Renal pelvis (tissue), 12 donors: ENCODE measurements at places on chromosomes 6 and 20. TPM values are rescaled to one million over a fixed set of nuclear protein-coding genes. Genes with fewer than 3 reads are reported as not detected.

- DNase-seq: peak; percentile 69
Measured at GRCh38 chr20:47317127-47317895, 39.2 kb downstream of the ZMYND8 start.

DNA sequence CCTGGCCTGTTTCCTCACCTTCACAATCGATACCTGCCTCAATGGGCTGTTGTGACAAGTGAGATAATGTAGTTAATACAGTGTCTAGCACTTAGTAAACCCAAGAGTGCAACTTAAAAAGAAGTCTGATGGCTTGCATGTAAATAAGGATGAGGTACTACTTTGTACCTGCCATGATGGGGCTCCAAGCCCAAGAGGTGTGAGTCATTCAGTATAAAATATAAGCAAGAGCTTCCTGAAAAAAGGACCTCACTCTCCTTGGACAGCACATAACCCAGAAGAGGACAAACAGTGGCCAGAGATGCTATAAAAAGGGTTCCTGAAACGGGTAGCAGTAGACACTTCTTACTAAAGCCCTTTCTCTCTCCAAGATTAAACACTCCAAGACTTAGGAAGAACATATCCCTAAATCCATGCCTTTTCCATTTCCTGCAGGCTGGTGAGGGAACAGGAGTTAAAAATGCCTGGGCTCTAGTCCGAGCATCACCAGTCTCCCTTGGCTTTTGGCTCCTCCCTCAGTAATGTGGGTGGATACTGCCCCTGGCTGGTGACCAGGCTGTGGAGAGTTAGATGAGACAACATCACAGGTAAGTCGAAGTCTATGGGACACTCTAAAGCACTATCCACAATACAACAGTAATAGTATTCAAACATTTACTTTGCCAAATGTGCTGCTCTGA is 4.3 kb downstream of the UBE2V1 start:
- no peak for DNase-seq

DNA sequence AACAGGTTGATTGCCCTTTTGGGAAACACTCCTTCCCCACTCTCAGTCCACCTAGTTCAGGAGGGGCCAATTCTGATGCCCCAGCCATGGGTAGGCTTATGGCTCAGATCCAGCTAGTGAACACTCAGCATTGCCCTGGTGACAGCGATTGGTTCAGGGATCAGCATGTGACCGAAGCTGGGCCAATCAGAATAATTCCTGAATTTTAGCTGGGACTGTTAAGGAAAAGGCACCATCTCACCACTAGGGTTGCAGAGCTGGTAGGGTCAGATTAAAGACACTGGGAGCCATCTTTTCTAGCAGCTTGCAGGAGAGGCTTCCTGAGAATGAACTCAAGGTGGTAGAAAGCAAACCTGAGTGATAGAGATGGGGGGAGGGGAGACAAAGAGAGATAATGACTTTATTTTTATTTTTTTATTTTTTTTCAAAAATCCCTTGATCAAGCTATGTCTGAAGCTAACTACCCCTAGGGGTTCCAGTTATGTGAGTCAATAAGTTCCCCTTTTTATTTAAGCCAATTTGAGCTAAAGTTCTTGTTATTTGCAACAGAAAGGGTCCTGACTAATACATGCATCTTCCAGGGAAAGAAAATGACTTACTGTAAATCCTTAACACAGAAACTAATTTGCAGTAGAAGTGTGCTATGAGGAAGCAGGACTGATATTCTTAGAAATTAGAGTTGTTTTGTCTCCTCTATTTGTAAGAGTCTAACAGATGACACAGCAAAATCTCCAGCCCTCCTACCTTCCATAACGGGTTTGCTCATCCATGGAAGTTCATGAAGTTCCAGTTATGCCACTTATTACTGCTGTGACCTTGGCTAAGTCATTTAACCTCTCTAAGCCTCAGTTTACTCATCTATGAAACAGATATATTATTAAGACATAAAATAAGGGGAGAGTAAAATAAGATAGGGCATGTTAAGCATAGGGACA is 44.7 kb downstream of the EYA2 start:
- DNase-seq: no peak

DNA sequence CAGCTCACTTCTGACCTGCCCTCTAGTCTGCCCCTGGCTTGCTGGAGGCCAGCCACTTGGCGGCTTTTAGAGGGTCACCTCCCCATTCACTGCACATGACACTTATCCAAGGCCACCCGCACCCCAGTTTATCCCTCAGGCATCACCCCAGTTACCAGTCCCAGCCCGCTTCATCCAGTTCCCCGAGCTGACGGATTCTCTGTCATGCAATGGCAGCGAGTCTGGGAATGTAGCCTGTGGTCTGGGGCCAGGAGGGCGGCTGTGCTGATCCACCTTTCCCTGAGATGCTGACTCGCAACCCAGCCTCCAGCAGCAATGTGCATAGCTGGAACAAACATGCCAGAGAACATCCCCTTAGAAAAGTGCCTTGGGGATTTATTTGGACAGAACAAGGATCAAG is 25.8 kb downstream of the SYNDIG1 start:
- no peak for DNase-seq

DNA sequence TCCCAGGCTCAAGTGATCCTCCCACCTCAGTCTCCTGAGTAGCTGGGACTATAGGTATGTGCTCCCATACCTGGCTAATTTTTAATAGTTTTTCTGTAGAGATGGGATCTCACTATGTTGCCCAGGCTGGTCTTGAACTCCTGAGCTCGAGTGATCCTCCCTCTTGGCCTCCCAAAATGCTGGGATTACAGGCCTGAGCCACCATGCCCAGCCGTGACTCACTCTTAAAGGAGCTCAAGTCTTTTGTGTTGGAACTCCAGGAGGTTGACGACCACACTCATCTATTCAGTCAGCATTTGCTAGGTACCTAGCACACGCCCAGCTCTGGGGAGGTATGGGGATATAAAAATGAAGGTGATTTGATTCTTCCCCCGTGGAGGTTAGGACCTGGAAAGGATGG is 62.8 kb downstream of the UTRN start:
- DNase-seq: no peak

- DNase-seq: no peak
Measured at GRCh38 chr20:22944062-22944461, 91.0 kb upstream of the SSTR4 start.

DNA sequence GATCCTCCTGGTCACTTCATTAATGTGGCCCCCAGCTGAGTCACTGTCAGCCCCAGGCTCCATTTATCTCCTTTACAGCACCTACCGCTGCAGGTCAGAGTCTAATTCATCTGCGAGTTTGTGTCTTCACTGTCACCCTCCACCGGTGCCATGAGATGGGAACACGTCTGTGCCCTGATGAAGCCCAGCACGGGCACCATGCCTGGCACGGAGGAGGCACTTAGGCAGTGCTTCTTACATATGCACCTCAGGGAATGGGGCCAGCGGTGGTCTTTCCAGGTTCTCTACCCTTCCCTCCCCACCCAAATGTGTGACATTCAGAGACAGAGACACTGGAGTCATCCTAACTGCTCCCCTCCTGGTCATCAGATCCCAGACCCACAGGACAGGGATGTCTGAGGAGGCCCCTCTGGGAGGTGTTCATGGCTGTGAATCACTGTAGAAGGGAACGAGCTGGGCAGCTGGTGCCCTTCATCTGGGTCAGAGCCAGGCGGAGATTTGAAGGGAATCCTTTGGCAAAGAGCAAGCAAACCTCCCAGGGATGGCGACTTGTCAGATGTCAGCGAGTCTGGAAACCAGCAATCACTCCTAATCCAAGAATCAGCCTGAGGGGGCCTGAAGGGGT is 364.6 kb downstream of the PREX1 start:
- DNase-seq: no peak

DNA sequence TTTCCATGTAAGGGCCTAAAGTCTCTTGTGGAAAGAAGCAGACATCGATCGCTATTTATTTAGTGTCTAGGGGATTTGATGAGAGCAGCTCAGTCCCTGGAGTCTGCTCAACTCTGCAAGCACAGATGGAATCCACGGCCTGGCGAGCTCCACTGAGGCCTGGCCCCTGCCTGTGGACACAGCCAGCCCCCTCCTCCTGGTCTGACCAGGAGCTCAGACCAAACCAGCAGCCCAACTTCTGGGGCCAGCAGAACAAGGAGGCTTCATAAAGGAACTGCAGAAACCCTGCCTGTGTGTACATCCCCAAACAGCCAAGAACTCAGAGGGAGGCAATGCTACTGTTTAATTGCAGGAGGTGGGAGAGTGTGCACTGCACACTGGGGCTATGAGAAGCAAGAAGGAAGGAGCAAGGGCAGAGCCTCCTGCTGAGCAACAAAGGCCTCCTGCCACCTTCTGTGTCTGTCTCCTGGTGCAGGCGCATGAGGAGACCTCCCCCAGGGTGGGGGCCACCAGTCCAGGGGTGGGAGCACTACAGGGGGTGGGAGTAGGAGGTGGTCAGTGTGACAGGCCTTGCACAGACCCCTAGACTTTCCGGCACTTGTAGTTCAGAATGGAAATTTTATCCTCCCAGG is 3.8 kb downstream of the CST5 start:
- no peak for DNase-seq

- no peak for DNase-seq
Measured at GRCh38 chr6:48280035-48280620, 169.1 kb upstream of the PTCHD4 start.

GRCh38 chr6:42363926-42364849 is 87.5 kb downstream of the TRERF1 start:
- no peak for DNase-seq

- no peak for DNase-seq
Measured at GRCh38 chr20:50510706-50511542, 741 bp downstream of the PTPN1 start.

GRCh38 chr6:32439602-32440214 is at the start of gene HLA-DRA:
HLA-DRA (plus strand) TSS chr6:32439887; CDS start chr6:32439951, 64 bp downstream.
- peak; percentile 63 for DNase-seq

DNA sequence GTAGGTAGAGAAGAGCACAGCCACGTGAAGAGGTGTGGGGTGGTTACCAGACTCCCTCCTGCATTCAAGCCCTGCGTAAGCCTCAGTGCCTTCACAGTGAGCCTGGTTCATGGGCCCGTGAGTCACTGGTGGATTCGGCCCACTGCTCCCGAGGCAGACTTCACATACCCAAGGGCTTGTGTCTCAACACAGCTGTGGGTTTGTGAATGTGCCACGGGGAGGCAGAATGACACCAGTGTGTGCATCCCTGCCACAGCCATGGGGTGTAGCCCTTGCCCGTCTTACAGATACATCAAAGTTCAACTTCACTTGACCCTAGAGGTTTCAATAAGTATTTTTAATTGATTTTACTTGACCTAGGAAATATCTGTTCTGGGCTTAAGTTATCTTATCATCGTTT is 108.5 kb downstream of the MAP3K4 start:
- DNase-seq: no peak

DNA sequence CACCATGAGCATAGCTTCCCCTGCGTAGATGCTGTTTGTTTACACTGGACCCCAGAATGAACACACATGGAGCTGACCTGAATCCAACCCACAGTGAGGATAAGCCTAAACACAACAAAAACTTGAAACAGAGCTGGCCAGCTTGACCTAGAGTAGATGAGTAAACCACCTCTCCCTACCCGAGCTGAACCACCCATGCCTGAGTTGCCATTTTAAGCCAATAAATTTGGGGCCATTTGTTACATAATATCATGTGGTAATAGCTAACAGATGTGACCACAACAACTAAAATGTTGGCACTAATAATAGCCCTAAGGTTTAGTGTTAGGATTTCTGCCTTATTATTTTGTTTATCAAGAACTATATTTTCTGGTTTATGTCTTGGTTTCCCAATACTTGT is 103.2 kb upstream of the GRIK2 start:
- DNase-seq: no peak

DNA sequence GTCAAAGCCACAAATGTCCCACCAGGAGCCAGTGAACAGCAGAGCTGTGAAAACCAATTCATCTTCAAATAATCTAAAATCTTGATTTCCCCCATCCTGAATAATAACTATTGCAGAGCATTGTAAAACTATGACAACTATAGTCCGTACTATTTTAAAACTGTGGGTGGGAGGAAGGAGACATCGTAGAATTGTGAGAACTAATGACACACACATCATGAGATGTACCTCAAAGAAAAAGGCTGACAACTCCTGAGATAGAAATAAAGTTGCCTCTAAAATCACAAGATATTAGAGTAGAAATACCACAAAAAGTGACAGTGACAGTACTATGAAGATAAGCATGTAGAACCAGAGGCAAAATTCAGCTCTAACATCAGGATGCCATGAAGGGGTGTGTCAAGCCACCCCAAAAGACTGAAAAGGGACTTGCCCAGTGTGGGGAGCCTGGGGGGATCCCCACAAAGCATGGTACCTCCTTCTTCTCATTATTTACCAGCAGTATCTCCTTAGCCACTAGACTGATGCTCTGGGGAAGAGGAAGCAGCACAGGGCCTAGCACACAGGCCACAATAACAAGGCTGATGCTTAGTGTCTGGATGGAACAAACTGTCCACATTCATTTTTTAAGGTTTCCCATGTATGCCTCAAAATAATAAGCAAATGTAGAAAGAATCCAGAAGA is 13.4 kb downstream of the NAPB start:
- no peak for DNase-seq

DNA sequence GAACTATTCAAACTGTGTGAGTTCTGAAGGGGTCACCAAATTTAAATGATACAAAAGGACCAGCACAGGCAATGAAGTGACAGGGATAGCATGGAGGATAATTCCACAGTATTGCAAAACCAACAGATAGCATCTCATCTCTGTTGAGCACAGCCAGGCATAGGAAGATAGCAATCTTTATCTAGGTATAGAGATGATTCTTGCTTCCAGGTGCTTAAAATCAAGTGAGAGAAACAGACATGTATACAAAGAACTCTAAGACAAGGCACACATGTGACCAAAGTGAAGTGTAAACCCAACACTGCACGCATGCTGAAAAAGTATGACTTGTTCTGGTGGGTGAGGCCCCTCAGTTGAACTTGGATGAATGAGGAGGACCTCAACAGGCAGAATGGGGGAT is 48.4 kb upstream of the ARMC2 start:
- no peak for DNase-seq

DNA sequence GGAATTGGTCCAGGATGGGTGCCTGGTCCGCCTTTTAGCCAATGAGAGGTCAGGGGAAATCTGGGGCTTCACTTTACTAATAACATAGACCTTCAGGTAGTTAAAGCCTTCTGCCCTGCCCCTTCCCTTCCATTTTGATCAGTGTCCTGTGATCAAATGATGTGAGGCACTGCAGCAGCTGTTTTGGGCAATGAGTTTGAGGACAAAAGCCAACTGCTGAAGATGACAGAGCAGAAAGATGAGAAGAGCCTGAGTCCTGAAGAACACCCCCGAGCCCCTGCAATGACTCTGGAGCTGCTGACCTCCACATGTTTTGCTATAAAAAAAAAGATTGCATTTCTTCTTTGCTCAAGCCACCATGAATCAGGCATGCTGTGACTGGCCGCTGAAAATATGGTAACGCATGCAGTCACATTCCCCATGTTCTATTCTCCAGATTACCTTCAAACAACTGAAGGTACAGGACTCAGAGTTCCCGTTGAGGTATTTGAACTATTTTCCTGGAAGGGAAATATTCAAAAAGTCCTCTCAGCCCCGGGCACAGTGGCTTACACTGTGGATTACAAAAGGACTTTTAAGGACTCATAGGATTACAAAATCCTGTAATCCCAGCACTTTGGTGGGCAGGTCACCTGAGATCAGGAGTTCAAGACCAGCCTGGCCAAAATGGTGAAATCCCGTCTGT is 45.7 kb upstream of the B4GALT5 start:
- DNase-seq: no peak

The ZC2HC1B gene
- polyA plus RNA-seq: 0.26 TPM

The SLC22A3 gene
- polyA plus RNA-seq: 3.9 TPM

The BEND6 gene
- polyA plus RNA-seq: 5.5 TPM

The TREM2 gene
- polyA plus RNA-seq: 0.90 TPM

The SLC44A4 gene
- polyA plus RNA-seq: 66.9 TPM

The HRH3 gene
- polyA plus RNA-seq: 0.19 TPM

The RCAN2 gene
- polyA plus RNA-seq: 14.8 TPM

The PSORS1C2 gene
- not detected for polyA plus RNA-seq

The MYB gene
- polyA plus RNA-seq: 5.7 TPM

The RFX6 gene
- polyA plus RNA-seq: not detected
